ENCODE measurements at places on chromosomes 3 and 15.

- no peak for DNase-seq
These were observed 72.7 kb downstream of the IQCH start for GRCh38 chr15:67327312-67327711.

GRCh38 chr15:74131628-74132413, 1.4 kb downstream of the ISLR2 start:
- no peak for DNase-seq

- DNase-seq: no peak
These were observed 28.3 kb upstream of the AP4E1 start for GRCh38 chr15:50880206-50880605.

- DNase-seq: no peak
These were observed 26.0 kb downstream of the TARS3 start for GRCh38 chr15:101698314-101698713.

GRCh38 chr3:149453140-149453805, 21.2 kb upstream of the TM4SF4 start:
- no peak for DNase-seq

- no peak for DNase-seq
These were observed 76.2 kb downstream of the TRIM42 start for GRCh38 chr3:140753865-140754754.

DNA sequence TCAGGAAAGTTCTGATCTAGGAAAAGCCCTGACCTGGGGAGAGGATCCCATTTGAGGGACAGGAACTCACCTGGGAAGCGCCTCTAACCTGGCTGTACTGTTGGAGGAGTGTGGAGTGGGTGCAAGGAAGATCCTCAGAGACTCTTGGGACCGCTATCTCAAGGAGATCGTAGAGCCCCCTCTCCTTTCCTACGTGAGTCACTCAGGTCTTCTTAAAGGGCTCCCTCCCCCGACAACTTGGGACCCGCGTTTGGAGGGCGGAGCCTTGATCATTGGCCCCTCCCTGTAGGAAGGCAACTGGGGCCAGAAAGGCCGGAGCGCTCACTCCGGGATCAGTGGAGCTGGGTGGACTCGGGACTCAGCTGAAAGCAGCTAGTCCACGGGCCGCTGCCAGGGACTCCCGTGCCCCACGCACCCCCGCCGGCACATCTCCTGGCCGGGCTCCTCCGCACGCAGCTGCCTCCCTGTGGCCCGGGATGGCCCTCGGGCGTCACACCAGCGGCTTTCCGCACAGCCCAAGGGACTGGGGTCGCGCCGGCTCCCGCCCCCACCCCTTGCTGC, 520 bp downstream of the SLC26A6 start:
- DNase-seq: no peak

- DNase-seq: no peak
These were observed 32.0 kb downstream of the TRPM1 start for GRCh38 chr15:31069360-31070000.

- no peak for DNase-seq
These were observed 63.1 kb downstream of the IFT57 start for GRCh38 chr3:108159105-108159504.

GRCh38 chr3:117003501-117003900, 293.9 kb downstream of the TUSC7 start:
- no peak for DNase-seq

GRCh38 chr15:73190189-73190601, 137.9 kb downstream of the NEO1 start:
- DNase-seq: no peak

DNA sequence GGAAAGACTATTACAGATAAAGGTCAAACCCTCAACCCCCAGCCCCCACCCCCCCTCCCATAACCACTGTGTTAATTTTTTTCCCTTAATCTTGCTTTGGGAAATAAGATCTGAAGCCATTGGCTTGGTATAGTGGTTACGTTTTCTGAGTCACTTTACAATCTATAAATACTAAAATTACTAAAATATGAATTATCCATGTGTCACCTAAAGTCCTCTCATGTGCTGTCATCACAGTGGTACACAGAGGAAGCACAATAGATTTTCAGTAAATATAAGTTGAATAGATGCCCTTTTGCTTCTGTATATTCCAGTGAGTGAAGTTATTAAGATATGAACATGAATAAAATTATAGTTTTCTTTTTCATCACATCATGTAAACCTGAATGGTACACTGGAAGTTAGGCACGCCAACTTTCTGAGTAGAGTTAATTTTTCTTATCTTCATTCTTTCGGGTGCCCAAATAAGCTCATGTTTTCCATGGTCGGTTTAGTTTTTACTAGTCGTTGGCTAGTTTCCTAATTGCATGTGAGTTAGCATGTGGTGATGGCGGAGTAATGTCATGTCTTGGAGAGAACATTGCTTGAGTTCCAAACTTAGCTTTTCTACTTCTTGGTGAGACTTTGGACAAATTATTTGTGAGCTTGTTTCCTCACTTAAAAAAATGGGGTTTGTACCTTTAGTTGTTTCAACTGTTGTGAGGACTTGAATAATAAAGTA, 11.5 kb downstream of the PPP4R2 start:
- DNase-seq: no peak

- no peak for DNase-seq
These were observed 268.0 kb upstream of the PROK2 start for GRCh38 chr3:72052841-72053409.

GRCh38 chr15:48987142-48987541, 23.4 kb upstream of the SHC4 start:
- DNase-seq: no peak

DNA sequence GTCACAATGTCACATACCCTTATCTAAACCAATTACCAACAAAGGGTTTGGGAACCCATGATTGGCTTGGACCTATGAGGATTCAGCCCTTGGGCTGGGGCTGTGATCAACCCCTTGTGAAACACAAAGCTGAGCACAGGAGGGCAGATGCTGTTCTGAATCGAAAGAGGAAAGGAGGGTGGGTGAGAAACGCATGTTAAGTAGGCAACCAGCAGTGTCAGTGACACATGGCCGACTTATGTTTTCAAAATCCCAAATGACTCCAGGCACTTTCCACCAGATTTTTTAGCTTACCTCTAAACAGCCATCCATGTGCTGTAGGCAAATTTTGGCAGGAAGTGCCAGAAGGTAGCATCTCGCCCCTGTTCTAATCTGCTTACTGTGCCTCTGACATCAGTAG, 34.1 kb upstream of the KLHL25 start:
- peak; percentile 94 for DNase-seq

DNA sequence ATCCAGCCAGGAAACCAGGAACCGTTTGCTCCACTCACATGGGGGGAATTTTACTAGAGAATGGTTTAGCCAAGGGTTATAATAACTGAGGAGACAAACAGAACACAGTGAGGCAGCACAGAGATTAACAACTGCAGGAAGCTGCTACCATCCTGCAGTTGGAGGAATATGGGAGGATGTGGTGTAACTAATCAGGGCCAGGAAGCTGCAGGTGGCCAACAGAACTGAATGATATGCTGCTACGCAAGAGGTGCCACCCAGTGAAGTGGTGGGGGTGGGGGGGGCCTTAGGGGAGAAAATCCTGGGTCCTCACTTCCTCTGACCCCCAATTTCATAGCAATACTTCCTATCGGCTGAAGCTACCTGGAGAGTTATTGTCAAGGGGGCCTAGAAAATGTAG, 306.4 kb upstream of the STT3B start:
- no peak for DNase-seq

- no peak for DNase-seq
These were observed 65.7 kb downstream of the RARB start for GRCh38 chr3:25493786-25494185.

GRCh38 chr15:75659928-75660645, 12.4 kb downstream of the SNX33 start:
- DNase-seq: peak; percentile 43

DNA sequence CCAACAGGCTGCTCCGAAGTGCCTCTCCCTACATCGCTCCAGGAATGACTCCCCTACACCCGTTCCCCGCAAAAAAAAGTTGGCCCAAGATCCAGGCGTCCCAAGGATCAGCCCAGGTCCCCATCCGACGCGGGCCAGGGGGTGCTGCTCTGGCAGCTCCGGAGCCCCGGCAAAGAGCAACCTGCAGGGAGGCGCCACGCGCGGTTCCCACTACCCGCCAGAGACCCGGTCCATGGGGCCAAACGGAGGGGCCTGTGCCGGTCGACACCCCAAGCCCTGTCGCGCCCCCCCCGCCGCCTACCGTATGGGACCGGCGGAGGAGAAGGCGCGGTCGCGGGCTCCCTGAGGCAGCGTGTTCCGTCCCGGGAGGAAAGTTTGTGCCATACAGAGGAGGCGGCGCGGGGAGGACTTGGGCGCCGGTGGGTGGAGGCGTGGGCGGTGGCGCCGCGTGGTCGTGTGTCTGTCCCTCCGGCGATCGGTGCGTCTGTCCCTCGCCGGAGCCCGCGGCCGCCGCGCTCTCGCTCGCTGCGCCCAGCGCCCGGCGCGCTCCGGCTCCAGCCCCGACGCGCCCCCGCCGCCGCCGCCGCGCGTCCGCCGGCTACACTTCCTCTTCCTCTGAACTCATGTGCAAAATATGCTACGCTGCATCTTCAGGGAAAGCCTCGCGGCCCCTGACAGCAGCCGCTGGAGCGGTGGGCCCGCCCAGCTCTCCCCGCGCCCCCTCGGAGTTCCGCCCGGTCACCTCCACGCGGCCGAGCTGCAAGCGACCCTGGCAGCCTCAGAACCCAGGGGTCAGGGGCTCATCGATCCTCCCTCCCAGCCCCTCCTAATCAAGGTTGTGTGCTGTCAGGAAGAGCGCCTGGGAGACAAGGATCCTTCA, at the start of gene RFTN1:
RFTN1 (minus strand) TSS at position 559 of the 880 bp plus-strand sequence. CDS start 19,830 bp downstream, outside the sequence.
- no peak for DNase-seq

DNA sequence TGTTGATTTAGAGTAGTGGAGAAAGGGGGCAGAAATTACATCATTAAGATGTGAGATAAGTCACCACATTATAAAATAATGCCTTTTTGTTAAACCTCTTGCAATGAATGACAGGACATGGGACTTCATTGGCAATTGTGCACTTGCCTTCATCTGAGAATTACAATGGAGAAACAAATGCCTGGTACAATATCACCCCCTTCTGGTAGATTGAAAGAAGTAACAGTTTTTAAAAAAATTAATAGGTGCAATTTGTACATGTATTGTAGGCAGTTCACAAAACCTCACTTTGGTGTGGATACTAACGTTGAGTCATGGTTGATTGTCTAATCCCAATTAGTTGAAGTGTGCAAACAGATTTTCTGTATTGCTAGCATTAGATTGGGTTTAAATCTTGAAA, 4.6 kb upstream of the P2RY14 start:
- peak; percentile 60 for DNase-seq

DNA sequence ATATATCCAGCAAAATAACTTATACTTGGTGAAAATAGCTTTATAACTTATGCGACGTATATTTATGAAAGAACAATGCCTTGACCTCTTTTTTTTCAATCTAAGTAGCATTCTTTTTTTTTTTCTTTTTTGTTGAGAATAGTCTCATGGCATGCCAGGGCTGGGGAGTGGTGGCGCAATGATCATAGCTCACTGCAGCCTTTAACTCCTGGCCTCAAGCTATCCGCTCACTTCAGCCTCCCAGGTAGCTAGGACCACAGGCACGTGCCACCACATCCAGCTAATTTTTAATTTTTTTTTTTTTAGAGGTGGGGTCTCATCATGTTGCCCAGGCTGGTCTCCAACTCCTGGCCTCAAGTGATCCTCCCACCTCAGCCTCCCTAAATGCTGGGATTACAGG, 43.5 kb downstream of the RAB8B start:
- DNase-seq: no peak

- no peak for DNase-seq
These were observed 318.5 kb downstream of the TBC1D5 start for GRCh38 chr3:17423786-17424536.

DNA sequence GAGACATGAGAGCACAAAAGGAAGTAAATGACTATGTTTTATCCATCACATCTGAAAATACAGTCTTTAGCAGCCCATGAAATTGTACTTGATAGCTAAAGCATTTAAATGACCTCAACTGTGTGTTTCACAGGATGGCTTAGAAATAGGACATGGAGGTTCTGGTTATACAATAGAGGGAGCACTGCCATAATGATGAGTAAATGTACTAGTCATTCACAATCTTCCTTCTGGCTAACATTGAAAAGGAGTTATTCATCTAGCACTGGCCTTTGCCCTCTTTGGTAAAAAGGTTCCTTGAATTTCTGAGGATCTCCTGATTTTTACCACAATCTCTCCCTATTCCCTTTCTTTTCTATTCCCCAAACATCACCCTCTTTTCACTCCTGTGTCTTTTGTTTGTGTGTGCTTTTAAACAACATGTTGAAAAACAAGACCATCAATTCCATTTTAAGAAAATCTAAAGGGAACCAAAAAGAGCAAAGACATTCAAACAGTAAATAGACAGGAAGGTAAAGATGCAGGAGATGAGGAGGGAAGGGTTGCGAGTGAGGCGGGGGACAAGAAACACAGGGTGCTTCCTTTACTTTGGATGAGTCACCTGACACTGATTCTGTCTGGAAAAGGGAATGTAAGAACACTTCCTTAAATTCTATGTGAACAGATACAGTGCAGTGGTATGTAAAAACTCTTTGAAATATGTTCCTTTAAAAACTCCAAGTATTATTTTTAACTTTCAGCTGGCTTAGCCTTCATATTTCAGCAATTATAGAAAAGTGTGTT, 619.0 kb downstream of the MECOM start:
- no peak for DNase-seq
